Frontal cortex (tissue), 4 donors: ENCODE measurements at places on chromosomes 3 and 15.

DNA sequence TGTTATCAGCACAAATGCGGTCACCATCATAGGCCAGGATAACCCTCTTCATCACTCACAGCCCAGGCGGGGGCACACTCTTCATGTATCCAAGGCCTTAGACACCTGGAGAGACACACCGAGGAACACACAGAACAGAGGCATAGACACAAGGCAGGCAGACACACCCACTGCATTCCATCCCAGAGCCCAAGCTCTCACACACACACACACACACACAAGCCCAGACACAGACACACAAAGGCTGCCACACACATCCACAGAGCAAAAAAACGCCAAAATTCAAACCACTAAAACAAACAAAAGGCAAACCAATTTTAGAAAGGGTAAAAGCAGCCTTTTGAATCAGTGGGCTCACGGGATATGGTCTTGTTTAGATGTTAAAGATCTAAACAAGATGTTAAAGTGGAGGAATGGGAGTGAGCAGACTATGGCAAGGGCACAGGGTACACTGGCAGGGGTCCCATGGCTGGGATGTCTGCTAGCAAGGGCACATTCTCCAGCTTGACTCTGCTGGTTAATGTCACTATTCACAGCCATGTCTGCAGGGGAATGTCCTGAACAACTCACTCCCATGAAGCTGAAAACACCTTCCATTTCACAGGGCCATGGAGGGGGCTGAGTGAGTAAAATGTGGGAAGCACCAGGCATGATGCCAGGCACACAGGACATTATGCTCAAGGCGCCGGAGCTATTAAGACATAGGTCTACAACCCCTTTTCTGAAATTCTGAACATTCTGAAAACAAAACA, 14.9 kb upstream of the CRABP1 start:
- no peak for DNase-seq

GRCh38 chr3:12584083-12584482, 27.2 kb downstream of the MKRN2 start:
- DNase-seq: no peak

DNA sequence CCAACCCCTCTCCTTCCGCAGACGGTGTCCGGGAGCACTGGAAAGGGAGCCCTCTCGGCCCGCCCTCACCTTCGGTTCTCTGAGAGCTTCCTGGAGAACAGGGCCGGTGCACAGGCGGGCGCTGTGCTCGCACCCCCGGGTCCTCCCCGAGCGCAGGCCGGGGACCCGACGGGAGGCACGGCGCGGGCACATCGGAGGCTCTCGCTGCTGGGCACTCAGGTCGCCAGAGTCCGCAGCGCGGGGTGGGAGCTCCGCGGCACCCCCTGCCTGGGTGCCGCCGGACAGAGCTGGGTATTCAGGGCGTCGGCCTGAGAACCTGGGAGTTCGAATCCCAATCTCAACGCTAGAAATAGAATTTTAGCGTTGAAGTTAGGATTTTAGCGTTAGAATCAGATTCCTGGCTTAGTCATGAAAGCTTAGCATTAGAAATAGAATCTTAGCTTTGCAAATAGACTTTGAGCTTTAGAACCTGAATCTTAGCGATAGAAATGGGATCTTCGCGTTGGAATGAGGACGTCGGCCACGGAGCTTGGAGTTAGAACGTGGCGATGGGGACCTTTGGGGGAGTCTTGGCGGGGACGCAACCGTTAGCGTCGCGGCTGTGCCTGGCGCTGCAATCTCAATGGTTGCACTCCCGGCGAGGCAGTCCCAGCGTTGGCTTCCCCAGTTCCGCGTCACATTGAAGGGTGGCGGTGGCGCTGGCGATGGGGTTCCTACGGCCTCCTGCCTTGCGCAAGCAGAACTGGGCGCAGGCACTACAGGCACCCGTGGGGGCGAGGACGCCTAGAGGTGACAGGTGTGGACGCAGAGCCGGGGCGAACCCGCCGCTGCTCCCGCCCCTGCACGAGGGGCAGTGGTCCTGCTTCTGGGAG, 549 bp downstream of the TRH start:
- no peak for DNase-seq

DNA sequence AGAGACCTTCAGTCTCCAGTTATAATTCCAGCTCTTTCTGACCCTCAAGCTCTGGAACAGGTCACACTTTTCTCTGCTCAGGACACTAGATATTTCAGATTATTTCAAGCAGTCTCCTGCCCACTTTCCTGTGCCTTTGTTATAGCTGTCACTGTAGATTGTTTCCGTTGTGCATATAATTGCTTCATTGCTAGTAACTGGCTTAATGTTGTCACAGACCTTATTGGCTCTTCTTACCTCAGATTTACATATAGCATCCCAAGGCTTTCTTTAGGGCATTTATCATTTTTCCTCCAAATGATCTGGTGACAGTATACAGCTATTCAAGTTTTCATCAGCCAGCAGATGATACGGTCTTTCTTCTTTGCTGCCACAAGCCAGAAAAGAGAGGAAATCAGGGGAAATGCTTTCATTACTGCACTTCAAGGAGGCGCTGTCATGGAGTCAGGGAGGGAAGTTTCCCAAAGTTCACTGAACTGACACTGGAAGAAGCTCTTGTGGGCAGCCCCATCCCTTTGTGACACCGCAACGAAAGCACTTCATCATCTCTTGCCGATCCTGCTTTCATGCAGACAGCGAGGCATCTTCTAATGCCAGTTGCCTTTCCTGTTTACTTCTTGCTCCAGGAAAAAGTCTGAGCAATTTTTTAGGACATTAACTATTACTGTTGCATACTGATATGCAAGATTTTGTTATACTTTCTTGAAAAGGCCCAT, 181.9 kb downstream of the CDIN1 start:
- no peak for DNase-seq

DNA sequence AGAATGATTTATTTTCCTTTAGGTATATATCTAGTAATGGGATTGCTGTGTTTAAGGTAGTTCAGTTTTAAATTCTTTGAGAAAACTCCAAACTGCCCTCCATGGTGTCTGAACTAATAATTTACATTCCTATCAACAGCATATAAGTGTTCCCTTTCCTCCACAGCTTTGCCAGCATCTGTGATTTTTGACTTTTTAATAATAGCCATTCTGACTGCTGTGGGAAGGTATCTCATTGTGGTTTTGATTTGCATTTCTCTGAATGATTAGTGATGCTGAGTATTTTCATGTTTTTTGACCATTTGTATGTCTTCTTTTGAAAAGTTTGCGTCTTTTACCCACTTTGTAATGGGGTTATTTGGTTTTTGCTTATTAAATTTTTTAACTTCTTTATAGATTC, 571.6 kb upstream of the CCDC54 start:
- no peak for DNase-seq

GRCh38 chr3:67478423-67478822, 176.0 kb downstream of the SUCLG2 start:
- DNase-seq: no peak

- no peak for DNase-seq
Measured at GRCh38 chr3:94374439-94375161, 311.7 kb downstream of the NSUN3 start.

DNA sequence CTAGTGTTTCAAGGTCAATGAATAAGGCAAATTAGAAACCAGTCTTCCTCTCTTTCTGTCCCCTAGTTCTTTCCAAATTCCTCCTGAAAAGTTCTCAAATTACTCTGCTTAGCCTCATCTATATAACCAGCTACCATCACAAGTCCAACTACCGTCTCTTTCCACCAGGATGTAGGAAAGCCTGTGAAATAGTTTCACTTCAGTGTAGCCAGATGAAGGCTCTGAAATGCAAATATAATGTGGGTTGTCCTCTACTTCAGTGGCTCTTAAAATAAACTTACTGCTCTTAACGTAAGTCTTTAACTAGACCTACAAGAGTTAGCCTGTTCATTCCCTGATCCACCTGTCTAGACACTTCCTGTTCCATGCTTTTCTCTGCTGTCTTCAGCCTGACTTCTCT, 827.7 kb downstream of the ROBO1 start:
- no peak for DNase-seq

GRCh38 chr15:47736143-47736786, 19.0 kb downstream of the SEMA6D start:
- no peak for DNase-seq

GRCh38 chr3:103181160-103181559, 746.3 kb downstream of the ZPLD1 start:
- DNase-seq: no peak

DNA sequence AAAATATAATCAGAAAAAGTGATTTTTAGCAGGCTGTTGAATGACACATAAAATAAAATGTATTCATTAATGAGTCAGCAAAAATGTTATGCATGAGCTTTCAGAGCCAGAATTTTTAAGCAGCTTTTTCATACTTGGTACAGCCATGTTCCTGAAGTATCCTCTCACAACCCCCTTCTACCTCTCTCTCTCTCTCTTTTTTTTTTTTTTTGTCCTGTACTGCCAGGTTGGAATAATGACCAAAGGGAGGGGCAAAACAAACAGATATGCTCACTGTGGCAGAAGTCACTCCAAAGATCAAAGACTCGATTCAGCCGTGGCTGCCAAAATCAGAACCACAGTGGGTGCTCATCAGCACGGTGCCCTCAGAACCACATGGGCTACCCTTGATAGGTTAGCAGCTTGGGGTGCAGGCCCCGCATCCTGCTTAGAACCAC, 383.0 kb downstream of the ZBTB20 start:
- DNase-seq: no peak

DNA sequence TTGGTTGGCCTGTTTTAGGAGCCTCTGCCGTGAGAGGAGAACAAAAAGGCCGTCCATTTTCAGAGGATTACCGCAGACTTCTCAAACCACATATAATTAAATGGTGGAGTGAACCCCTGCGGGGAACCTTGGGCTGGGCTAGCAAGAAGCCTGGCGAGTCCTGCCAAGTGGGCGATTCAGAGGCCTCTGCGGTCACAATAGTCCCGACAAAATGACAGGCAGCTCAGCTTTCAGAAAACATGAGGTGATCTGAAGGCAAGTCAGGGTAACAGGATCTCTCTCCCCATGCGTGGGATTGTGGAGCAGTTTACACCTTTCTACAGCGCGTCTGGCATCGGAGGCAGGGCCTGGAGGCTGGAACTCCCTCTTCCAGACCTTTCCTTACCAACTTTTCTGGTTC, 134.8 kb downstream of the ASB7 start:
- DNase-seq: no peak

- no peak for DNase-seq
Measured at GRCh38 chr3:185874119-185874518, 49.3 kb upstream of the IGF2BP2 start.

GRCh38 chr15:98485451-98485850, 162.9 kb upstream of the IGF1R start:
- DNase-seq: no peak

DNA sequence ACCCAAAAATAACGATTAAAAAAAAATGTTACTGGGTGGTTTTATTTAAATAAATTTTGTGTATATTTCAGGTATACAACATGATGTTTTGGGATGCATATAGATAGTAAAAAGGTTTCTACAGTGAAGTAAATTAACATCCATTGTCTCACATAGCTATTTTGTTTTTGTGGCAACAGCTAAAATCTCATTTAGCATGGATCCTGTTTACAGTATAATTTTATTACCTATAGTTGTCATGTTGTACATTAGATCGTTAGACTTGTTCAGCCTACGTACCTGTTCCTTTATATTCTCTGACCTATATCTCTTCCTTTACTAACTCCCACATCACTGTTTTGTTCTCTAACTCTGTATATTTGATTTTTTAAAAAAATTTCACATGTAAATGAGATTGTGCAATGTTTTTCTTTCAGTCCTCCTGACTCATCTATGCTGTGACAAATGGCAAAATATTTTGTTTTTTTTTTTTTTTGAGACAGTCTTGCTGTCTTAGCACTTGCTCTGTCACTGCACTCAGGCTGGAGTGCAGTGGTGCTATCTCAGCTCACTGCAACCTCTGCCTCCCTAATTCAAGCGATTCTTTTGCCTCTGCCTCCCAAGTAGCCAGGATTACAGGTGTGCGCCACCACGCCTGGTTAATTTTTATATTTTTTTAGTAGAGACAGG, 45.6 kb downstream of the OIP5 start:
- no peak for DNase-seq
